ENCODE measurements at places on chromosomes 12 and 14. TPM values are rescaled to one million over a fixed set of nuclear protein-coding genes. Genes with fewer than 3 reads are reported as not detected.

DNA sequence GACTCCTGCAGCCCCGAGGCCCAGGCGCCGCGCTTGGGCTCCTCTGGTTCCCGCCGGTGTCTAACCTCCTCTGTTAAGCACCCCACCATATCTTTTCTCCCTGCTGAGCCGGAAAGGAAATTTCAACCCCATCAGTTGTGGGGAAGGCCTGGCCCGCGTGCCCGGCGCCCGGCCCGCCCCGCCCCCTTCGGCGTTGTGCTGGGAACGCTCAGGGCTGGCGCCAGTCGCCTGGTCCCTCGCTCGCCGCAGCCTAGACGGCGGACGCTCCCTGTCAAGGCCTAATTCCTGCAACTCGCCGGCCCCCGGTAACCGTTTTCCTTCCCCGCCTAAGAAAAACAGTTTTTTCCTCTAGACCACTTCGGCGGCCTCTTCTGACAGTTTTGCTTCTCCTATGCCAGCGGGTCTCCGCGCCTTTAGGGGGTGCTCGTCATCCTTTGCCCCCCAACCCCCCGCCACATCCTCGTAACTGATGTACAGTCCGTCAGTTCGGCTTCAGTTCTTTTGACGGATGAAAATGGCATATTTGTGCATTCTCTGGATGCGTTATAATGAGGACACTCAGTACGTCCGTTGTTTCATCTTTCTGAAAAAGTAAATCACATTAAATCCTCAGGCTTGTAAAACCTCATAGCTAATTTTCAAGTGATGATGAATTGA, 506 bp upstream of the NAP1L1 start:
- DNase-seq, result peak; percentile 24

- DNase-seq, result no peak
These were observed 1.4 kb downstream of the GUCY2C start for GRCh38 chr12:14694970-14695369.

DNA sequence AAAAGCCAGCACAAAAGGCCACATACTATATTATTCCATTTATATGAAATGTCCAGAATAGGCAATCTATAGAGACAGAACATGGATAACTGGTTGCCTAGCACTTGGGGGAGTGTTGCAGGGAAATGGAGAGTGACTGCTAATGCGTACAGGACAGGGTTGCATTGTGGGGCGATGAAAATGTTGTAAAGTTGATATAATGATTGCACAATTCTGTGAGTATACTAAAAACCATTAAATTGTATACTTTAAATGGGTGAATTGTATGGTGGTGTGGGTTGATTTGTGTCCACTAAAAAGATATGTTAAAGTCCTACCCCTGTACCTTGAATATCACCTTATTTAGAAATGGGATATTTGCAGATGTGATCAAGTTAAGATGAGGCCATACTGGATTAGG, 7.0 kb upstream of the CAPRIN2 start:
- no peak for DNase-seq

GRCh38 chr12:57010627-57011247, 4.4 kb upstream of the ZBTB39 start:
- DNase-seq, result no peak

GRCh38 chr12:133105620-133106019, 24.5 kb downstream of the ZNF891 start:
- DNase-seq, result no peak

- no peak for DNase-seq
These were observed 604 bp downstream of the EEA1 start for GRCh38 chr12:92928421-92928961.

Gene LRP6
- 28.1 TPM for total RNA-seq

DNA sequence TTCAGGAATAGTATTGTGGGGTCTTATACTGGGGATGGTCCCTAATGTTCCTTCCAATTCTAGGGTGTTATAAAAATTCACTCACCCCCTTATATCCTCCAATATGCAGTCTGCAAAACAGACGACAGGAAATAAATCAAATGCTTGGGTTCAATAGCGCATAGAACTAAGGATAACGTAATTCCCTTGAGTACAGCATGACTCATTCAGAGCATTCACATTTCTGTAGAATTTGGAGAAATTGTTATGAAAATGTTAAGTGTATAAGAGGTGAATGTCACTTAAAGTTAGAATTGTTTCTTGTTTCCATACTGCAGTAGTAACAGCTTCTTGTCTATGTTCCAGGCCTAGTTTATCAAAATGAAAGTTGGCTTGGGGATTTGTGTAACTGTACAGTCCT, 271.4 kb downstream of the RPS29 start:
- no peak for DNase-seq

Gene ACOT4
- not detected for total RNA-seq

GRCh38 chr14:103698380-103699260, 16.6 kb downstream of the XRCC3 start:
- DNase-seq, result no peak

Gene G2E3
- total RNA-seq, result 47.0 TPM

Gene WSCD2
- 0.05 TPM for total RNA-seq

DNA sequence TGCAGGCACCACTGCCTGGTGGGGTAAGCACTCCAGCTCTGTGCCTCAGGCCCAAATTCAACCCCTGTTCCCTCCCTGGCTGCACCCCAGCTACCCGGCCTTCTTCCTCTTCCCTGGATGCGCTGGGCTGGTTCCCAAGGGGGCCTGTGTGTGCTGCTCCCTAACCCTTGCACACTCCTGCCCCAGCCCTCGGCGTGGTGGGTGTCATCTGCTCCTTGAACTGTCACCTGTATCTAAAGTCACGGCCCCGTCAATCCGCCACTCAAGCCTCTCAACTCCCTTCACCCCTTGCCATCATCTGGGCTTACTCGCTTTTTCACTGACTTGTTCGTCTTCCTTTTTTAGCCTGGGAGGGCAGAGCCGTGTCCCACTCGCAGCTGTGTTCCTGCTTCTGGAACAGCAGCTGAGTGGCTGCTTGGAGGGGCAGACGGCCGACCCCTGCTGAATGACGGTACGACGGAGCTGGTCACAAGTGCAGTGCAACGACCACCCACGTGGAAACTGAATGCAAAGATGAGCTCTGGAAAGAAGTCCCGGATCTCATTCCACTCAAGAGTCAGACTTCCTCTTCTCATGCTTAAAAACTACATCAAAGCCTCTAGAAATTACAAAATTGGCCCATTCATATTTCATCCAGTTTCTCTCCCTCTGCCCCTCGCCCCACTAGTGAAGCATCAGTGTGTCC, 138.9 kb downstream of the PIWIL1 start:
- DNase-seq, result no peak

- no peak for DNase-seq
These were observed 41.4 kb downstream of the ZC3H14 start for GRCh38 chr14:88604212-88604611.

Gene SLC6A15
- 0.07 TPM for total RNA-seq

Gene MYH7
- total RNA-seq, result not detected

Gene EML5
- total RNA-seq, result 1.8 TPM

GRCh38 chr12:67827820-67828383, 161.3 kb upstream of the IFNG-AS1 start:
- DNase-seq, result peak; percentile 62

- DNase-seq, result no peak
These were observed 17.0 kb downstream of the EAPP start for GRCh38 chr14:34522496-34522895.

Gene KRT85
- total RNA-seq, result not detected

Gene PPP1R1A
- total RNA-seq, result 0.61 TPM

DNA sequence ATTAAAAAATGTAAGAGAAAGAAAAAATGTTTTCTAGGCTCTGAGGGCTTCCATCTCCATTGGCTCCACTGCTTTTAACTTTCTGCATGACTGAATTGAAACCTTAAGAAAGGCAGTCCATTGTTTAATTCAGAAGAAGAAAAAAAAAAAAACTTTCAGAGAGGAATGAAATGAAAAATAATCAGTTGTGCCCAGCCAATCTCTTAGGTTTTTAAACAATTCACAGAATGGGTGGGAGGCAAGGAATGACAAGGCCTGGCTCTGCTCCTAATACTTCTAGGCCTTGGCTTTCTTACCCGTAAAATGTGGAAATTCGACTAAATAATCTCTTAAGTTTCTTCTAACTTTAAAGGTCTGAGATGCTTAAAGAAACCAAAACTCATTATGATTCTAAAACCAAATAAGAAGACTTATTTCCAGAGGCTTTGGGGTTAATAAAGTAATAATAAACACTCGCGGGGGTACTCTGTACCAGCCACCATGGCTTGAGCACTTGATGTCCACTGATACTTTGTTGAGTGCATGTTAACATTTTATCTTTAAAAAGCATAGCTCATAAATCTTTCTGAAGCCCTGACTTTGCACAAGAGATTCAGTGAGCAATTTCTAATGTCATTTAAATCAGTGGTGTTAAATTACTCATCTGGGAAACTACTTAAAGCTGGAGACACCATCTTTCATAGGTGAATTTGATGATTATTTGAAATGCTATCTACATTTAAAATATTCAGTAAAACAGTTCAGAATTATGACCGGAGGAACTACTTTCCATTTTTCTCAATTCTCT, 49.6 kb downstream of the STON2 start:
- DNase-seq, result no peak

- no peak for DNase-seq
These were observed 176.6 kb downstream of the TRHDE start for GRCh38 chr12:72448805-72449204.

DNA sequence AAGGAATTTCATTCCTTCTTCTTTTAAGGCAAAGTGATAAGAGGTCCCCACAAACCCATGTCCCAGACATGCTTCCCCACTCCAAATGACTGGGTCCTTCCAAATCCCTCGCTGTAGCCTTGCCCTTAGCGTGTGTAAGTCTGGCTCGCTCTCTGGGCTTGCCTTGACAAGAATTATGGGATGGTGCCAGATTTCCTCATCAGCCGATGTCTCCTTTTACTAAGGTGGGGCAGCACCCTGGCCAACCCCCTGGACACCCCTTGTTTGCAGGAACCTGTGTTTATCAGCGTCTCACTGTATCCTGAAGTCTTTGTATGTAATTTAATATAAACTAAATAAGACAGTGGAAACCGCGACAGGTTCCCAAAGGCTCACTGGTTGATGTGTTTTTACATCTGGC, 493.3 kb downstream of the EGLN3 start:
- DNase-seq, result no peak

DNA sequence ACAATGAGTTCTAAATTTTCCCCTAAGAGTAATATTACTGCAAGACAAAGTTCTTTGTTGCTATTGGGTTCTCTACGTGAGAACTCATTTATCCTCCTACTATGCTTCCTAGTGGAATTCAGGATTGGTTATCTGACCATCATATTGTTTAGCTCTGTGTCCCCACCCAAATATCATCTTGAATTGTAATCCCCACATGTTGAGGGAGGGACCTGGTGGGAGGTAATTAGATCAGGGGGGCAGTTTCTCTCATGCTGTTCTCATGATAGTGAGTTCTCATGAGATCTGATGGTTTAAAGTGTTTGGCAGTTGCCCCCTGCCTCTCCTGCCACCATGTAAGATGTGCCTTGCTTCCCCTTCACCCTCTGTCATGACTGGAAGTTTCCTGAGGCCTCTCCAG, 36.6 kb downstream of the GLIPR1L2 start:
- DNase-seq, result no peak

Gene AMN1
- total RNA-seq, result 26.9 TPM

- DNase-seq, result no peak
These were observed 182.2 kb downstream of the NOVA1 start for GRCh38 chr14:26415618-26416123.

GRCh38 chr14:89630101-89630829, 213.2 kb upstream of the FOXN3 start:
- DNase-seq, result no peak

Gene FAM90A1
- total RNA-seq, result 0.64 TPM

- no peak for DNase-seq
These were observed 7.6 kb downstream of the EXOC3L4 start for GRCh38 chr14:103101963-103102688.

Gene PTPN11
- total RNA-seq, result 181 TPM

Gene ADCY6
- 24.9 TPM for total RNA-seq

Gene AGAP2
- 15.8 TPM for total RNA-seq

- no peak for DNase-seq
These were observed 20.1 kb downstream of the WDR20 start for GRCh38 chr14:102159841-102160240.

DNA sequence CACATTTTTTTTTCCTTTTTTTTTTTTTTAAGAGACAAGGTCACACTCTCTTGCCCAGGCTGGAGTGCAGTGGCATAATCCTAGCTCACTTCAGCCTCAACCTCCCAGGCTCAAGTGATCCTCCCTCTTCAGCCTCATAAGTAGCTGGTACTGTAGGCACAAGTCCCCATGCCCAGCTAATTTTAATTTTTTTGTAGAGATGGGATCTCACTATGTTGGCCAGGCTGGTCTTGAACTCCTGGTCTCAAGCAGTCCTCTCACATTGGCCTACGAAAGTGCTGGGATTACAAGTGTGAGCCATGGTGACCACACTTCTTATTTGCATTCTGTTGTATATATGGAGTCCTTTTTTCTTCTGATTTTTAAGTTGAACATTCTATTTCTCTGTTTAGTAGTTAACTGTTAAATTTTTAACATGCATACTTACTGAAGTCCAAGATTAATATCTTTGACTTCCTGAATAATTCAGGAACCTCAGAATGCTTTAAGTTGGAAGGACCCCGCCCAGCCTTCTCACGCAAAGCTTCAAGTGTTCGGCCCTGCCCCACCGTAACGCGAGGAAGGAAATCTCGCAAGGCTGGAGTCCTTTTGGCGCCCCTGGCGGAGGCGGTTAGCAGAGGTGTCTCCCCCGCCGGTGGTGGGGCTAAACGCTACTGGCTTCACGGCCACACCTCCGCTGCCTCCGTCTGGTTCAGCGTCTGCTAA, 21.6 kb downstream of the SPATS2 start:
- DNase-seq, result no peak

DNA sequence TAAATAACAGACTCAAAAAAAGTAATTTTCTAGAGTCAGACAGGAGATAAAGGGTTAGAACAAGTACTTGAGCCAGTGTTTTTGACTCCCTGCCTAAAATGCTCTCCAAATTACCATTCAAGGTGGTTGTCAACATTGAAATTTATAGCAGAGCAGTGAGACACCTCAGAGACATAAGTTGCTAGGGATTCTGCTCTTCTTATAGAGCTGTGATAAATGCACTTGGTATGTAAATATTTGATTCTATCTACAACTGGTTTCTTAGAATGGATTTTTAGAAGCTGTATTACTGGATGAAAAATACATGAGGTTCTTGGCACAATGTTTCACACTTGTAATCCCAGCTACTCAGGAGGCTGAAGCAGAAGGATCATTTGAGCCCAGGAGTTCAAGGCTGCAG, 83.9 kb upstream of the OSBPL8 start:
- no peak for DNase-seq

Gene TMEM121
- 5.5 TPM for total RNA-seq

DNA sequence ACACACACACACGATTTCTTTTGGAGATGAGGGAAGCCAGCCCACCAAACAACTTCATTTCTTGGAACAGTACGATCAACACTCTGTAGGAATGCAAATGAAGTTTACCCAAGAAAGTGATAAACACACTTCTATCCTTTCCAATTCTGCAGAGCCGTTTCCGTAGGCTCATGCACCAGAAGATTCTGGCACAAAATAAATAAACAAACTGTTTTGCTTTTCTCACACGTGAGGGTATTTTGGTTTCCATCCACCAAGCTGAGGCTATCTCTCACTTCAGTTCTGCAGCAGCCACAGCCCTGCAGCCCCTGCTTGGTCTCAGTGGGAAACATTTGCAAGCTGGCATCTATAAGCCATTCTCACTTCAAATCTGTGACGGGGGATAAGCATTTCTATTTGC, 15.3 kb upstream of the TSPAN11 start:
- DNase-seq, result no peak
